ENCODE measurements at places on chromosomes 2 and 18. TPM values are rescaled to one million over a fixed set of nuclear protein-coding genes. Genes with fewer than 3 reads are reported as not detected.
A peak's percentile ranks its signal among the peaks of the same experiment; 100 is the strongest.

- no peak overlapping the region for H3K27ac ChIP-seq
- peaks cover 13% of the 10 kb centered on the region for H3K4me1 ChIP-seq
- H3K27me3 ChIP-seq, result no peaks in the 10 kb centered on the region
These were observed 105.0 kb upstream of the ZFP36L2 start for GRCh38 chr2:43331422-43331821.

- no peaks in the 10 kb centered on the region for H3K4me1 ChIP-seq
- no peak overlapping the region for H3K27ac ChIP-seq
- no peaks in the 10 kb centered on the region for H3K36me3 ChIP-seq
- no peak overlapping the region for H3K4me3 ChIP-seq
- no peaks in the 10 kb centered on the region for H3K27me3 ChIP-seq
These were observed 151.6 kb upstream of the ZNF236 start for GRCh38 chr18:76670564-76671288.

DNA sequence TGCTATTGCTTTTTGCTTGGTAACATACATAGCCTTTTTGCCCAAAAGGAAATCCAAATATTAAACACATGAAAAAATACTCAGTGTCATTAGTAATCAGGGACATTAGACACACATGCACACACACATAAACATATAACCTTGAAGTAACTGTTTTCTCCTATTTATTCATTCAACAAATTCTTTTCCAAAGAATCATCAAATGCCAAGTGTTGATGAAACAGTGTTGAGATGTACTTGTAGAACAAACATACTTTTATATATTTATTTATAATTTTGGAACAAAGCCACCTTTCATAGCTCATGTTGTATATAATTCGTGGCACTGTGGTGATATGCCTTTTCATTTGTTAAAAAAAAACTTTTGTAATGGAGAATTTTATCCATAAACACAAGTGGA, 81.0 kb downstream of the APLF start:
- no peak overlapping the region for H3K4me3 ChIP-seq
- no peaks in the 10 kb centered on the region for H3K27me3 ChIP-seq
- H3K27ac ChIP-seq, result no peak overlapping the region
- no peaks in the 10 kb centered on the region for H3K36me3 ChIP-seq

DNA sequence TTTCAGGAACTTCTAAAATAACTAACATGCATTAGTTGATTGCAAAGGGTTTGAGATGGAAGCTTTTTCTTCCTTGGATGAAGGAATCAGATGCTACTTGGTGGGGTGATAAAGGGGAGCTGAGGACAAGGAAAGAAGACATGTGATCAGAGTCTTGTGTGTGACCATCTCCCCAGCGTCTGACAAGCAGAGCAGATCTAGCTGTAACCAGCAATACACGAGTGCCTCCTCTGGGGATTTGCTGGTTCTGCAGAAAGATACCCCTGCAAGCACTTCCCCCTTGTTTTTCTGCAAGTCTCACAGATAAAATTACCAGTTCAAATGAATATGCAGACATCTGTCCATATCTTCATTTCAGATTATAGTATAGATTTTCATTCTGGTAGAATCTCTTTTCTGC, 2.7 kb downstream of the CDH7 start:
- H3K27ac ChIP-seq, result no peak overlapping the region
- DNase-seq, result peak; percentile 5
- H3K36me3 ChIP-seq, result no peaks in the 10 kb centered on the region
- no peaks in the 10 kb centered on the region for H3K27me3 ChIP-seq
- no peaks in the 10 kb centered on the region for H3K4me1 ChIP-seq
- H3K4me3 ChIP-seq, result no peak overlapping the region

DNA sequence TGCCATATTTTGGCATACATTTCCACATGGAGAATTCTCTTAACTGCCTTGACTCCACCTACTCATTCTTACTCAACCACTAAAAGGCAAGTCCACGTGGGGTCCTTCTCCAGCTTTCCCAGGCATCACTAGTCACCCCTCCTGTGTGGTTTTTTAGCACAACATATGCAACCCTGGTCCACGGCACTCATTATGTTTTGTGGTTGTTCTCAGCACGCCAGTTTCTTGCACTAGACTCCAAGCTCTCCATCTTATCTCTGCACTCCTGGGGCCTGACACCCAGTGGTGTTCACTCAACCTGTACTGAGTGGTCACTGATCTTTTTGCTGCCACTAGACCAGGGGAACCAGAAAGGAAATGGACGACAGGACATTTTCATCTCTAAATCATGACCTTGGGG, 18.0 kb downstream of the MARCHF4 start:
- H3K4me1 ChIP-seq, result peaks cover 20% of the 10 kb centered on the region
- H3K27me3 ChIP-seq, result no peaks in the 10 kb centered on the region
- no peak overlapping the region for H3K27ac ChIP-seq
- peak; percentile 72 for DNase-seq

Gene CLEC4F
- not detected for polyA plus RNA-seq

Gene PXDN
- 160 TPM for polyA plus RNA-seq

All from fibroblast of lung (primary cell).